Bladder microvascular endothelial cell (primary cell): ENCODE measurements at places on chromosomes 16 and 17. TPM values are rescaled to one million over a fixed set of nuclear protein-coding genes. Genes with fewer than 3 reads are reported as not detected.

KRTAP1-1 gene
- total RNA-seq = not detected in 2 replicates

MFAP4 gene
- total RNA-seq = not detected in 2 replicates

CLEC19A gene
- not detected in 2 replicates for total RNA-seq

ZNF830 gene
- 12.6 and 15.4 TPM in 2 replicates for total RNA-seq

KRTAP17-1 gene
- total RNA-seq = not detected in 2 replicates

EPX gene
- total RNA-seq = not detected in 2 replicates

TMEM106A gene
- 0.81 and 4.0 TPM in 2 replicates for total RNA-seq

KRT13 gene
- not detected in 2 replicates for total RNA-seq

WFDC1 gene
- 0.32 TPM in 1 of 2 replicates, not detected in the other for total RNA-seq

BRCA1 gene
- 16.8 and 25.1 TPM in 2 replicates for total RNA-seq

CD300A gene
- total RNA-seq = not detected in 2 replicates

CDH5 gene
- 352 and 927 TPM in 2 replicates for total RNA-seq

ITGAL gene
- total RNA-seq = not detected in 2 replicates

P2RX5 gene
- total RNA-seq = 0.19 and 0.32 TPM in 2 replicates

PRSS36 gene
- 0.31 TPM in 1 of 2 replicates, not detected in the other for total RNA-seq

TAC4 gene
- total RNA-seq = not detected in 2 replicates

RAC3 gene
- 13.1 and 14.3 TPM in 2 replicates for total RNA-seq

SULT1A4 gene
- total RNA-seq = 12.6 and 17.3 TPM in 2 replicates

NSRP1 gene
- 8.3 and 13.8 TPM in 2 replicates for total RNA-seq

KRTAP4-3 gene
- total RNA-seq = not detected in 2 replicates

SLC35G6 gene
- not detected in 2 replicates for total RNA-seq

TBC1D3C gene
- not detected in 2 replicates for total RNA-seq

SEPHS2 gene
- total RNA-seq = 11.2 and 18.0 TPM in 2 replicates

COX6A2 gene
- total RNA-seq = not detected in 2 replicates

HIC1 gene
- 18.5 and 25.5 TPM in 2 replicates for total RNA-seq

DHX40 gene
- 43.4 and 48.0 TPM in 2 replicates for total RNA-seq

MPP3 gene
- 3.4 and 6.3 TPM in 2 replicates for total RNA-seq

HS3ST6 gene
- total RNA-seq = not detected in 2 replicates

DLX3 gene
- total RNA-seq = not detected in 2 replicates

MTMR4 gene
- 30.0 and 43.7 TPM in 2 replicates for total RNA-seq

ZPBP2 gene
- not detected in 2 replicates for total RNA-seq

CCL5 gene
- under 0.01 and 1.8 TPM in 2 replicates for total RNA-seq

RFWD3 gene
- 15.9 and 30.5 TPM in 2 replicates for total RNA-seq

HAS3 gene
- total RNA-seq = 1.6 and 13.5 TPM in 2 replicates

ICAM2 gene
- total RNA-seq = 398 and 432 TPM in 2 replicates

FAM20A gene
- total RNA-seq = under 0.01 TPM in 1 of 2 replicates, not detected in the other

TEDC2 gene
- total RNA-seq = 5.9 and 7.1 TPM in 2 replicates

MAF gene
- total RNA-seq = 0.65 and 13.3 TPM in 2 replicates

SPNS2 gene
- total RNA-seq = 109 and 135 TPM in 2 replicates

MPO gene
- total RNA-seq = under 0.01 TPM in 1 of 2 replicates, not detected in the other

OTOA gene
- under 0.01 and 0.06 TPM in 2 replicates for total RNA-seq

FOXF1 gene
- 0.19 and 0.32 TPM in 2 replicates for total RNA-seq

FAM83G gene
- 4.7 and 13.1 TPM in 2 replicates for total RNA-seq

ATP1B2 gene
- not detected in 2 replicates for total RNA-seq

TNFRSF17 gene
- not detected in 2 replicates for total RNA-seq

PRSS8 gene
- not detected in 2 replicates for total RNA-seq

ATP2A3 gene
- 0.06 and 0.16 TPM in 2 replicates for total RNA-seq

HEATR9 gene
- not detected in 2 replicates for total RNA-seq

ZFPM1 gene
- total RNA-seq = 0.81 and 2.8 TPM in 2 replicates

PDE6G gene
- 0.81 and 3.5 TPM in 2 replicates for total RNA-seq

SULT1A1 gene
- 0.76 and 0.97 TPM in 2 replicates for total RNA-seq

PRAC2 gene
- total RNA-seq = not detected in 2 replicates

CACNG4 gene
- not detected in 2 replicates for total RNA-seq

FBXW10B gene
- 0.32 and 3.2 TPM in 2 replicates for total RNA-seq

HOXB9 gene
- total RNA-seq = 0.49 and 0.57 TPM in 2 replicates

AIPL1 gene
- total RNA-seq = not detected in 2 replicates

NHLRC4 gene
- total RNA-seq = 0.88 and 1.3 TPM in 2 replicates

CES1 gene
- total RNA-seq = 0.16 TPM in 1 of 2 replicates, not detected in the other

TPSB2 gene
- total RNA-seq = not detected in 2 replicates
